ENCODE measurements at places on chromosomes 13 and 19.

DNA sequence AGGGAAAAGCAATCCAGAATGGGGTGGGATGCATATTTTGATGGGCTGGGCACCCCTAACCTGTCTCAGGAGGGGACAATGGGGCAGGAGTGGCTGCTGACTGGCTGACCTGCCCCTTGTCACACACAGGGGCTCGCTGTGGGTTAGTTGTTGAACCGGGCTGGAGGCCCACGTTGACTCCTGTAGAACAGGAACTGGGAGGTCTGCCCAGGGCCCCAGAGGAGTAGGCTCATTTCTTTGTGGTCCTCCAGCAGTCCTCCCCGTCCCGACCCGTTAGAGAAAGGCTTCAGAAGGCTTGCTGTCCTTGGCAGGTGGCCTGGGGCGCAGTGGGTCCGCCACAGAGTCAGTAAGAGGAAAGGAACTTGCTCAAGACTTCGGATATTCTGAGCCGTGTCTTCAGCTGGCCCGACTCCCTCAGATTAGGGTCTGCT lies 70.1 kb downstream of the COL4A1 start:
- no peak for DNase-seq

GRCh38 chr19:14003251-14004055 lies 2.7 kb downstream of the RFX1 start:
- no peak for DNase-seq

DNA sequence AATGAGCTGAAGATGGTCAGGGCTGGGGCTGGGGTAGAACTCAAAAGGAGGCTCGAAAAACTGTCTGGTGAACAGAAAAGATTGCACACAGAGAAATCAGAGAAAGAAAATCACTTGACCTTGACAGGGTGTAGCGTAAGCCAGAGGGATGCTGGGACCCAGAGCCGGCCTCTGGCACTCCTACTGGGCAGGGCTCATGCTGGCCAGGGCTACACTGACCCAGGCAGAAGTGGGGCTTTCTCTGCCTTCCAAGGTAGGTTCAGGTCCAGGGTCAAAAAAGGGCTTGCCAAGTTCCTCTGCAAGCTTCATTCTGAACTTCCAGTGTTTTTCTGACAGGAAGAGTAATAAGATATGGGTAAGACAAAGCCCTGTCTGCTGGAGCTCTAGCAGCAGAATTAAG lies 56.2 kb downstream of the LATS2 start:
- DNase-seq = no peak

- DNase-seq = no peak
Measured at GRCh38 chr13:38575427-38575826, 111.5 kb upstream of the FREM2 start.

- DNase-seq = no peak
Measured at GRCh38 chr19:54451331-54451871, 2.4 kb downstream of the LENG8 start.

- no peak for DNase-seq
Measured at GRCh38 chr13:22800526-22801401, 380.0 kb upstream of the SGCG start.

DNA sequence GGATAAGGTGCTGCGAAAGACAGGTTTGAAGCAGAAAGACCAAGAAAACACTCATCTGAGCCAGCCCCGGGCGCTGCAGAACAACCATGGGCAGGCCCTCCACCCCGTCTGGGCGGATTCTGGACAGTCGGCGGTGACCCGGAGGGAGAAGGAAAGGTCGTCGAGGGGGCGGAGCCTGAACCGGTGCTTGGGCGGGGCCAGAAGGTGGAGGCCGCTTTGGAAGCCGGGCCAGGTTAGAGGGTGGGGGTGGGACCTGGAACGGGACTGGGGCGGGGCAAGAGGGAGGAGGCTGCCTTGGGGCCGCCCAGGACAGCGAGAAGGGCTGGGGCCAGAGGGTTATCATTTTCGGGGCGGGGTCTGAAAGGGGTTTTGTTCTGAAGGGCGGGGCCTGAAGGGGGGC lies 5.0 kb upstream of the ZNF765 start:
- peak; percentile 96 for DNase-seq

DNA sequence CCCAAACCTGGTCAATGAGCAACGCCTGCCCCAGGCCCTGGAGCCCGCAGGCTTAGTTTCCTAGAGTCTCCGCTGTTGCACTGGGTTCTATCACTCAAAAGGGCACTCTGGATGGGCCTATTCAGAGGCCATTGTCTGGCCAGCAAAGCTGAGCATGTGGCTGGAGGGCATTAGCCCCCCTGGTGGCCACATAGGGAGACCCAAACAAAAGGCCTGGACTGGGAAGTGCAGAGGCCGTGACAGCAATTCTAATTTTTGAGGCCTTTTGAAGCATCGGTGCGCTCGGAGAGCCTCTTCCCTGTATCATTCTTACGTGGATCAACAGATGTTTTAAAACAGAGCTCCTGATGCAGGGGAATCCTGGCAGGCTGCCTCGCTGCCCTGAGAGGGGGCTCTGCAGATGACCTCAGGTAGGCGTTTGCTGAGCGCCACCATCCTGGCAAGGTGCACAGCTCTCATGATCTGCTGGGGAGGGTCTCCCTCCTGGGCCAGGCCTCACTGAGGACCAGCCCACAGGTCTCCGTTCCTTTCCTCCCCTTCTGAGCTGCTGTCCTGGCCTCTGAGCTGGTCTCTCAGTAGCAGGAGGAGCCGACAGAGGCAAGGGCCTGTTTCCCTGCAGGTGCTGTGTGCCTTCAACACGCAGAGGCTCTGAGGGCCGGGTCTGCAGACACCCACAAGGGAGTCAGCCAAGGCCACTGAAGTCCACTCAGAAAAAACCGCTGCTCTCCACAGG lies 190.5 kb downstream of the URI1 start:
- no peak for DNase-seq

GRCh38 chr13:24253520-24254145 lies 55.7 kb upstream of the C1QTNF9 start:
- no peak for DNase-seq

DNA sequence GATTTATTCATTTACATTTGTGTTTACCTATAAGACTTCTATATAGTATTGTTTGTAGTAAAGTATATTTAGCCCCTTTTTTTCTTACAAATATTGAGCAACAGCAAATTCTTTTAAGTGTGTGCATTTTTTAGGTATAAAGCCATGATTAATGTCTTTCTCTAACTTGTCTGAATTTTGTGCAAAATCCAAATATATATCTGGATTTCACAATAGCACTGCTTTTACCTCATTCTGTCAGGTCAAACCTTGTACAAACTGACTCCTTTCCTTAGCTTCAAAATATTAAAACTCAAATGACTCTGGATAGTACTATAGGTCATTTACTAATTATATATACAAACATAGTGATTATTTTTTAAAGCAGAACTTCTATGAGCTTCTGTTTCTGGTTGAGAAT lies 563.0 kb upstream of the SPRY2 start:
- DNase-seq = no peak

GRCh38 chr13:33794576-33794975 lies 23.4 kb upstream of the RFC3 start:
- no peak for DNase-seq

GRCh38 chr19:318509-318774 lies 26.2 kb downstream of the MIER2 start:
- no peak for DNase-seq

GRCh38 chr13:21031594-21032275 lies 29.7 kb downstream of the LATS2 start:
- no peak for DNase-seq

DNA sequence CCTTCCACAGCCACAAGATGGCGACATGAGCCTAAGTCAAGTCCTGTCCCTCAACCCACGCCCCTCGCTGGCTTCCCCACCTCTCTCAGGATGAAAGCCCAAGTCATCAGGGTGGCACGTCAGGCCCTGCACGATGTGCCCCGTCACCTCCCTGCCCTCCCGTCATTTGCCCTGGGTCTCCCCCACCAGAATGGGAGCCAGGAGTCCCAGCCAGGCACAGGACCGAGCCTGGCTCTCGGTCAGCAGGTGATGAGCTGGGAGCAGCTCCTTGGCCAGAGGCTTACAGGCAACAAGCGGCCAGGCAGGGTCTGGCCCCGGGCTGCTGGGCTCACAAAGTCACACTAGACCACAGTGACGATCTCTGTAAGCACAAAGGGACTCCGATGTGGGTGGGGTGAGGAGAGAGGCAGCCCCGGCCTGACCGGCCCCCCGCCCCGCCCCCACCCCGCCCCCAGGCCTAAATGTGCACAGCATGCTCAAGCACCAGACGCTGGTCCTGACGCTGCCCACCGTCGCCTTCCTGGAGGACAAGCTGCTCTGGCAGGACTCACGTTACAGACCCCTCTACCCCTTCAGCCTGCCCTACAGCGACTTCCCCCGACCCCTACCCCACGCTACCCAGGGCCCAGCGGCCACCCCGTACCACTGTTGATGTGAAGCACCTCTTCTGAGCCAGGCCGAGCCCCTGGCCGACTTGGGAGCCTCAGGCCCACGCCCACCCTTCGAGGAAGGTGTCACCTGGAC lies 7.3 kb downstream of the MRPL4 start:
- peak; percentile 96 for DNase-seq

DNA sequence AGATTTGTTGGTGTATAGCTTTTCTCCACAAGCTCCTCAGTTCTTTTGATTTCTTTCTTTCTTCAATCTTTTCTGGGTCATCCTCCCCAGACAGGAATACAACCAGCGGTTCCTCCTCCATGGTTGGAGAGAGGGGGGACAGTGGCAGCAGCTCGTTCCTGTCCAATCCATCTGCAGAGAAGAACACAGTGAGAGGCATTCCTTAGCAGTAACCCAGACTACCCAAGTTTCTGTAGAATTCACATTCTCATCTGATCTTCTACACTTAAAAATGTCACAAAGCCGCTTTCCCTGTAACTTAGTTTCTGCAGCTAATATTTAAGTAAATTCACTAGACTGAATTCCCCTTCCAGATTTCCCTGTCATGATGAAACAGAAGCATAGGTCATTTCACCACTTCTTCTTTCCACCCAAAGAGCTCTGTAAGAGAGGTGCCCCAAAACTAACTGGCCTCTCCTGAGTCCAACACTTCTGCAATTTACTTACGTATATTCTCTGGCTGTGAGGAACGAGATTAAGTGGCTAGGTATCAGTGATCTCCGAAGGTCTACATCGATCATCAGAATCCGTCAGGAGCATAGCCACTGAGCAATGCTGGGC lies 171.9 kb downstream of the TBC1D4 start:
- no peak for DNase-seq

GRCh38 chr13:34897220-34897619 lies 44.9 kb upstream of the NBEA start:
- DNase-seq = no peak

- no peak for DNase-seq
Measured at GRCh38 chr13:97023117-97023516, 28.8 kb upstream of the OXGR1 start.

DNA sequence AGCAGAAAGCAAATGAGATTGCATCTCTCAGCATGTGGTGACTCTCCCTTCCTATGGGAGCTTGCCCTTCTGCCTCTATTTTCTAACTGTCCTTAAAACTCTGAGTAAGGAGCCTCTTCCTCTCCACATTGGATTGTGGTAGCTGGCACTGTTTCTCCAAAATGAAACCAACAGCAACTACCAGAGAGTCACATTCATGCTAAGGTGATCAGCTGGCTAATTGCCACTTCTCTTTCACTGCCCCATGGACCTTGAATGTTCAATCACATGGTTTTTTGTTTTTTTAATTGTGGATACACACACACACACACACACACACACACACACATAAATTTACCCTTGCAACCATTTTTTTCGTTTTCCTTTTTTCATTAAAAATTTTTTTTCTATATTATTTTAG lies 154.7 kb upstream of the TSC22D1 start:
- no peak for DNase-seq

DNA sequence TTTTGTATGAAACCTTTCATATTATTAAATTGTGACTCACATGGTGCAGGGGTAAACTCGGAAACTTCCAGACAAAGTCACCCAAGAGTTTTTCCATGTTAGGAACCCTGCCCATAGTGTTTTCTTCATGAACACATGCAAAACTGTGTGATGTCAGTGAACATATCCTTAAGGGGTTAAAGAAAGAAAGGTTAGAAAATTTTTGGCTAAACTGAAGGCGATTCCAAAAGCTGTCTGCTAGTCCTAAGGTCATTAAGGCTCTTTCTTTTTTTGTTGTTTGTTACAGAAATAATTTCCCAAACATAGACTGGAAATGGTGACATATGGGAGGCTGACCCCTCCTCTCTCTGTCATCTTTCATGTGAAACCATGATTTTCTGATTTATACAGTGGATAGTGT lies 271.9 kb downstream of the DNAJC15 start:
- no peak for DNase-seq

GRCh38 chr13:46817095-46817494 lies 20.1 kb upstream of the ESD start:
- no peak for DNase-seq

- DNase-seq = peak; percentile 84
Measured at GRCh38 chr19:40974633-40975037, 16.4 kb upstream of the CYP2B6 start.

DNA sequence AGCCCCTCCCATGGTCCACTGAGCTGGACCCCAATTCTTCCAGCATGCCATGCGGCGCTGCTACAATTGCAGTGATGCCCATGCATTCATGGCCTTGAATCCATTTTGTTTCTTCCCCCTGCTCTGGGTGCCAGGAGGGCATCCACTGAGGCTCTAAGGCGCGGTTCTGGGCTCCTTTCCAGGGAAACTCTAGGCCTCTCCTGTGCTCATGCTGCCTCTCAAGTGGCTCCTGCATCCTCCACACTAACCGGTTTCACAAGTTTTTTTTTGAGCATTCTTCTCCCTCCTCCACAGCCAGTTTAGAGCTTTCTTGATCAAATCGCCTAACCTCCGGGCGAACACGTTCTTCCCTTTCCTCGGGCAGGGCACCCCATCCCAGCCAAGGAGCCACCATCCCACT lies 69.1 kb upstream of the FLT1 start:
- DNase-seq = no peak

DNA sequence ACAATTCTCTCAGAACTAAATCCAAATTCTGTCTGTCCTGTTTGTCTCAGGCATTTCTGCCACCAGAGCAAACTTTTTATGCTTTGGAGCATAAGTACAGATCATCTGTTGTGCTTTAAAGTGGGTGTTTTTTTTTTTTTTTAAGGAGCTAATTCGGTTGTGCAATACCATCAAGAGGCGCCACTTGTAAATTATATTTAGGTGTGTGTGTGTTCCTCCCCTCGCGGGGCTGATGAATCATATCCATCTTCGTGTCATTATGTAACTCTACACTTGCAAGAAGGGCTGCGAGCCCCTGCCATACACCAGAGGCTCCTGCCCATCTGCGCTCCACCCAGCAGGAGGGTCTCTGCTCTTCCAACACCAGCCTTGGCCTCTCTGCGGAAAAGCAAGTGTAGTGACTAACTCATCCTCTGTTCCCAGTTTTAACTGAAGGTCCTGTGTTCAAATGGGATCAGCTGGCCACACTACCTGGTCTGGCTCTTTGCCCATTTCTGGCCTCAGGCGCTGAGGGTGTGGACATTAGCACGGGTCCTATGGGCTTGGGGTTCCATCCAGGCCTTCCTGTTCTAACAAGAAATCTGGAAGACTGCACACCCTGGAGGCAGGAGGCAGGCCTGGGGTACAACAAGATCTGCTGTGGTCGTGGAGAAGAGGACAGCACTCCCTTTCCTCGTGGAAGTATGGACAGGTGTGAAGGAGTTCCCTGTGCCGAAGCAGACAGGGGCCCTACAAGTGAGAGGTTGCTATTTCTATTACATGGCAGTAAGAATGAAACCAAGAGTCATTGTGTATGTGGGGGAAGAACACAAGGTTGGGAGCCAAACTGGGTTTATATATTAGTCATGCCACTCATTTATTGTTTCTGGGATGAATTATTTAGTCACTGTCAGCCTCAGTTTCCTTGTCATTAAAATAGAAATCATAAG lies 96.1 kb upstream of the MBNL2 start:
- DNase-seq = no peak

GRCh38 chr13:30457306-30457891 lies 8.3 kb downstream of the HMGB1 start:
- DNase-seq = no peak

All from WTC11 (cell line).